ENCODE measurements at places on chromosomes 12 and 14. TPM values are rescaled to one million over a fixed set of nuclear protein-coding genes. Genes with fewer than 3 reads are reported as not detected.

GRCh38 chr12:22285846-22286245 lies 48.7 kb downstream of the ST8SIA1 start:
- DNase-seq, result no peak

DNA sequence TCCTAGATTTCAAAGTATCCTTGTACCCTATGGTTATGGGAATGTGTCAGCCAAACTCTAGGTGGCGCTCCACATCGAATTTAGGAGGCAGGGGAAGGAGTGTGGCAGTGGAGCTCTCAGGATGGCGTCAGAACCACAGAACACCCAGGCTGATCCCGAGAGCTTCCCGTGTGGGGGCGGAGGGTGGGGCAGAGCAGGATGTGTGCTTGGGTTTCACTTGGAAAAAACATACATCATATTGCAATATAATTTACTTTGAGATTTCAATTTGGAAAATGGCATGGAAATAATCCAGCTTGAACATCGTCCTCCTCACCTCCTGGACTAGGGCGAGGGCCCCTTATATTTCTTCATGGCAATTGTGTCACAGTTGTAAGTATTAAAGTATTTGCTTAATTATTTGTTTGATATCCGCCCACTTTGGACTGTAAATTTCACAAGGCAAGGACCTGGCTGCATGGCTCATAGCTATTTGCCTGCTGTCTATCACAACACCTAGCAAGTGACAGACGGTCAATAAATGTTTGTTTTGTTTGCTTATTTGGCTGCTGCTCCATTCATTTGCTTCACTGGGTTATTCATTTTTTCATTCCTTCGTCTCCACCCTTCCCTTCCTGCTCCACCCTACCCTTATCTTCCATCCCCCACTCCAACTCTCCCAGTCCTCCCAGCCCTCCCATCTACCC lies 221.5 kb upstream of the HMGA2 start:
- peak; percentile 87 for DNase-seq

- no peak for DNase-seq
Measured at GRCh38 chr14:93343797-93344196, 3.2 kb upstream of the COX8C start.

Gene LAG3
- polyA plus RNA-seq, result 0.33 TPM

Data from AG04450 (cell line).